ENCODE measurements at places on chromosomes 5 and 9.

DNA sequence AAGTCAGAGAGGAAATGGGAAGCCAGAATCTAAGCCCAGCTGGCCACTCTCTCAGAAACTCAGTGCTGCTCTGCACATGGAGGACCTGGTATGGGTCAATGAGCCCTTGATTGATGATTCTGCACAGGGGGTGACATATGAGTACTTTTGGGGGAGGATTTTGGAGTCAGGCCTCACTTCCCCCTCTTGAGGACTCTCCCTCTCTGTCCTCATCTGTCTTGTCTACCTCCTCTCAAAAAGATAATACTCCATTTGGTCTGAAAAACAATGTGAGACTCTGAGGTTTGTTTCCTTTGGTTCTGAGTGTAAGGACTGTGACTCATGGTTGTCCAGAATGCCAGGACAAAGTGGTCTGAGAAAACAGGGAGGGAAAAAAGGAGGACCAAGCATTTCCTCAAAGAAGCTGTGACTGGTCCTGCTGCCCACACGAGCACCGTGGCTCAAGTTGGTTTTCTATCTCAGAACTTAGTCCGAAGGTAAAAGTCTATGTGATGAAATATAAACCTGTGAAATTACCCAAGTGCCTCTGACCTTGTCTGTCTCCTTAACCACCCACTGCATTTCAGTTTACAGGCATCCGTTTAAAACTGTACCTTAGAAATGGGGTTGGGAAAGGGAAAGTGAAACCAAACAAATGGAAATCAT lies 11.1 kb downstream of the TTC39B start:
- peak; percentile 62 for DNase-seq

- no peak for DNase-seq
These were observed 43.1 kb upstream of the IGFBPL1 start for GRCh38 chr9:38467404-38467803.

GRCh38 chr9:133066181-133066983 lies 4.6 kb downstream of the CEL start:
- no peak for DNase-seq

DNA sequence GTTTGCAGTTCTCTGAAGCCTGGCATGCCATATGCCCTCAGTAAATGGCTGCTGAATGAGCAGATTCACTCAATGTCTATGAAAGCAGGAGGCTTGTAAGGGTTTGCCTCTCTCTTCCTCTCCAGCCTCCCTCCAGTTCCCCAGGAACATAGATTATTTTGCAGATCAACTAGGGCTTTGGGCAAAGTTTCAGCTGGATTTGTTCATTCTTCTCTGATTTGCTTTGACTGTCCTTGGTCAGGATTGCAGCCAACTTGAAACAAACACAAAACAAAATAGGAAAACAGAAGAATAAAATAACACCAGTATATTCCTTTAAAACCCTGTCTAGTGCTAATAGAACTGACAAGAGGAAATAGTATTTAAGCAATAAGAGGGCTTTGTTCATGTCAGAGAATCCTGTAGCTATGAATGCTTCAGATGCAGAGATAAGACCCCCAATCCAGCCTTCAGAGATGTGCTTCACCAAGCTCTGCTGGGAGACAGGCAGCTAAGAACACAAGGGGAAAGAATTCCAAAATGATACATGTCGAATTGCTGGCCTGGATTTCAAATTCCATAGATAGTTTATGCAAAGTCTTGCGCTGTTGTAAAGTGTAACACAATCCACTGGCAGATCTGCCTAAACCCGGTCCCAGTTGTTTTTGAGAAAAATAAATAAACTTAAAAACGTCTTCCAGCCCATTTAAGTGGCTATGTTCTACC lies 174.3 kb downstream of the PAPPA start:
- DNase-seq: no peak

GRCh38 chr9:131395157-131396098 lies 1.5 kb downstream of the PRRC2B start:
- DNase-seq: peak; percentile 85

DNA sequence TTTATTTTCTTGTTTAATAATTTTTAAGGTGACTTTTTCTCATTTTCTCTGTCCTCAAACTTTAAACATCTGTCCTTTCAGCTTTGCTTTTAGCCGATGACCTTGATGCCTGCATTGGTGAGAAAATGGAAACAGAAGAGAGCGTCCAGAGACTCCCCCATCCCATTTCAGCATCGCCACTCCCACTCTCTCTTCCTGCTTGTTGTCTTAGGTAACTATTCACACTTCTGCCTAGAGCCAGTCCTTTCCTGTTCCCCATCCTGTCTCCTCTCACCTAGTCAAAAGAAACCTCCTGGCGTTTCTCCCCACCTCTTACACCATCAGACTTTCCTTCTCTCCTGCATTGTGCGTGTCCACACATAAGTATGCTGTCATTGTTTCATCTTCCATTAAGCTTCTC lies 124.6 kb downstream of the MAST4 start:
- no peak for DNase-seq

- DNase-seq: no peak
These were observed 63.0 kb downstream of the NR6A1 start for GRCh38 chr9:124708074-124708473.

- DNase-seq: no peak
These were observed 1.9 kb downstream of the RAI14 start for GRCh38 chr5:34657988-34658387.

DNA sequence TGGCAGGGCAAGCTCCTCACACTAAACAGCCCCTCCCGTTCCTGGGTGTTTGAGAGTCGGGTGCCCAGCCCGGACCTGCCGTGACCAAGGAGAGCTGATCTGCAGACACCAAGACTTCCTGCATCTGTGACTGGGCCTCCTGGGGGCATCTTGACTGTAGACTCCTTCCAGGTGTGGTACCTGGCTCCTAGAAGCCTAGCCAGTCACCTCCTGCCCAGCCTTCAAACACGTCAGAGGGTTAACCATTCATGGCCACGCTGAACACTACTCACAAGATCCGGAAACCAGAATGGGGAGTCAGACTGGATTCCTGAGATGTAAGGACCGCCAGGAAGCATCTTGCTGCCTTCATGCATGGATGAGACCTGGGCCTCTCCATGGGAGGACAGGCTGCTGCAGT lies 3.7 kb upstream of the LCN2 start:
- no peak for DNase-seq

DNA sequence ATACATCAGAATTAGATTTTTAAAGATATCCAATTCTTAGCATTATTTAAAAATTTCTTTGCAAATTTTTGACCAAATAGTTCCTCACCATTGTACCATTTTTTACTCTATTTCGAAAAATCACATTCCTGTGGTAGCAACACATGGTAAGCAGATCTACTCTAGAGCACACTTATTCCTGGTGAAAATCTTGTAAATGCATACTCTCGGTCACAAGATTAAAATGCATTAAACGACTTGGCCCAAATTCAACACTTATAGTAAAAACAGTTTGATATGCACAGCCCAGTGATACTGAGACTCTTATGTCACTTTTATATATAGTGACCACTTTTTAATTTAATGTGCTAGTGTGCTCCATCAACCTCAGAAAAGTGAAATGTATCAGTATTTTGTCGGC lies 208.8 kb upstream of the TARS1 start:
- no peak for DNase-seq

DNA sequence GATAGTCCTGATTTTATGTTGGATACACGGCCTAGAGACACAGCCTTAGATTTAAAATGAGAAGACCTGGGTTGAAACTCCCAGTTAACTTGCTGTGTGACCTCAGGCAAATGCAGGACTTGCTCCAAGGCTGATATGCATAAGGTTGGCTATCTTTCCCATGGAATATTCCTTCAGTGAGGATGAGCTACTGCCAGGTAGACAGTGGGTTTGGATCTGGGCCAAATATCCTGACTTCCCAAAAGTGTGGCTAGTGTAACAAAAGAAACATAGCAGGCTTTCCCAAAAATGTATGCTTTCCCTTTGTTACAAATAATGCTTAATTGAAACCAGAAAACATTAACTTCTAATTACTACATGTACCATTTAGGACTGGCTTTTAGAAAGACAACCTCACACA lies 697 bp upstream of the XPA start:
- no peak for DNase-seq

GRCh38 chr5:35213608-35214007 lies 16.7 kb downstream of the PRLR start:
- no peak for DNase-seq

- DNase-seq: no peak
These were observed 933.0 kb downstream of the TLE4 start for GRCh38 chr9:80504601-80505230.

DNA sequence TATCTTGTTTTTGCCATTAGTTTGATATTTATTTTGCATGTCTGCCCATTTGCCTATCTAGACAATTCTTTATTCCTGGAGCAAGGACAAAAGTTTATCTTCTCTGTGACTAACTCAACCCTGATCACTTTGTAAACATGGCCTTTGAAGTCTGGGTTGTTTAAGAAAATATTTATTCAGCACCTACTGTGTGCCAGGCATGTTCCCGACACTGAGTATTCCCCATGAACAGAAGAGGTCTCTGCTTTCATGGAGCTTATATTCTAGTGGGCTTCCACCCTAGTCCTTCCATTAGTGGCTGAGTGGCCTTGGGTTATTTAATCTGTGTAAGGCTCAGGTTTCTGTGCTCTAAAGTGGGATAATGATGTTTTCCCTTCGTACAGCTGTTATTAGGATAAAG lies 49.7 kb downstream of the SEMA6A start:
- no peak for DNase-seq

All from CD4-positive, alpha-beta T cell treated with Interleukin-15 for 4 hours (primary cell).